Forelimb muscle (tissue), 1 donor: ENCODE measurements at places on chromosomes 2 and 18. TPM values are rescaled to one million over a fixed set of nuclear protein-coding genes. Genes with fewer than 3 reads are reported as not detected.

AGFG1 gene
- polyA plus RNA-seq = 47.8 TPM

HADHB gene
- polyA plus RNA-seq = 108 TPM

SFTPB gene
- 0.08 TPM for polyA plus RNA-seq

PSMA8 gene
- polyA plus RNA-seq = not detected

IL36G gene
- 0.14 TPM for polyA plus RNA-seq

CNTNAP5 gene
- polyA plus RNA-seq = 0.03 TPM

VIL1 gene
- not detected for polyA plus RNA-seq

BOLL gene
- polyA plus RNA-seq = 1.6 TPM

C2orf80 gene
- not detected for polyA plus RNA-seq

- DNase-seq = no peak
These were observed 24.5 kb downstream of the MAL start for GRCh38 chr2:95049961-95050360.

DNA sequence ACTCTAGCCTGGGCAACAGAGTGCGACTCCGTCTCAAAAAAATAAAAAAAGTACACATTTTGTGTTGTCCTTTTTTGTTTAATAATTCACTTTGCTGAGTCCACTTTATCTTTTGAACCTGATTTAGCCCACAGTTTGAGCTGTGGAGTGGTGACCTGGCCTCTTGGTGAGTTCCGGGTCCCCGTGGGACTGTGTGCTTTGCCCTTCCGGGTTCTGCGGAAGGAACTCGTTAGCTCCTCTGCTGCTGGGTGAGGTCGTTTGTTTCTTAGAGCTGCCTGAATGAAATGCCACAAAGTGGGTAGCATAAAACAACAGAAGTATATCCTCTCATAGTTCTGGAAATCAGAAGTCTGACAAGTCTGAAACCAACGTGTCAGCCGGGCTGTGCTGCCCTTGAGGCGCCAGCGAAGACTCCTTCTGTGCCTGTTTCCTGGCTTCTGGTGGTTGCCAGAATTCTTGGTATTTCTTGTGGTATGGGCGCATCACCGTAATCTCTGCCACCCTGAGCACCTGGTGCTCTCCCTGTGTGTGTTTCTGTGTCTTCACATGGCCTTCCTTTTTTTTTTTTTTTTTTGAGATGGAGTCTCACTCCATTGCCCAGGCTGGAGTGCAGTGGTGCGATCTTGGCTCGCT, 3.5 kb downstream of the EFHD1 start:
- no peak for DNase-seq

GRCh38 chr18:4405965-4406364, 49.1 kb downstream of the DLGAP1 start:
- no peak for DNase-seq

DNA sequence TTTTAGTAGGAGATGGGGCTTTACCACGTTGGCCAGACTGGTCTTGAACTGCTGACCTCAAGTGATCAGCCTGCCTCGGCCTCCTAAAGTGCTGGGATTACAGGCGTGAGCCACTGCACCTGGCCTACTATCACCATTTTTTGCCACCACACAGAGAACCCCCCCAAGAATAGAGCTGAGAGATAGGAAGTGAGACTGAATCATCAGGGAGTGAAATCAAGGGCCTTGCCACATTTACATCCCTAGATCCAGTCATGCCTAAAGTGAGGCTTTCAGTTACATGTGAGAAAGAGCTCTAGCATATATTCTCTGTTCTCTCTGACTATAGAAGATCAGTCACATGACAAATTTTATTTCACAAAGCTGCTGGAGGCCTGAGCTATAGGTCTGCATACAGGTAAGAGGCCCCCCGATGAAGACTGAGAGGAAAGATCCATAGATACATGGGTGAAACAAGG, 28.0 kb upstream of the KCMF1 start:
- no peak for DNase-seq

DNA sequence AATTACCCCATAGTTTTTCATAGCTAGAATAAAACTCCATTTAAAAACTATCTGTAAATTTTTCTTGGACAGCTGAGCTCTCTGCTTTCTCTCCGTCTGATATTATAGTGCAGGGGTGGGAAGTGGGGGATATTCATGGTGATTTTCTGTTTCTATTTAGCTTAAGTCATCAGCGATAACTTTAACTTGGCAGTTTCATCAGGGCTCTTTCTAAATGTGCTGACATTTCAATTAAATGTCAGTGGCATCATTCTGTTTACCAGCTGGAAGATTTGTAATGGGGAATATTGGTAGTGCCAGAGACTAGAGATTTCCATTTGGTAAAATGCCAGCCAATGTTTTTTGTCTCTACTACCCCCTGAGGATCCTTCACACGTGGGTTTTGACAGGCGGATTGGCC, 53.5 kb upstream of the CAPN13 start:
- DNase-seq = no peak

DNA sequence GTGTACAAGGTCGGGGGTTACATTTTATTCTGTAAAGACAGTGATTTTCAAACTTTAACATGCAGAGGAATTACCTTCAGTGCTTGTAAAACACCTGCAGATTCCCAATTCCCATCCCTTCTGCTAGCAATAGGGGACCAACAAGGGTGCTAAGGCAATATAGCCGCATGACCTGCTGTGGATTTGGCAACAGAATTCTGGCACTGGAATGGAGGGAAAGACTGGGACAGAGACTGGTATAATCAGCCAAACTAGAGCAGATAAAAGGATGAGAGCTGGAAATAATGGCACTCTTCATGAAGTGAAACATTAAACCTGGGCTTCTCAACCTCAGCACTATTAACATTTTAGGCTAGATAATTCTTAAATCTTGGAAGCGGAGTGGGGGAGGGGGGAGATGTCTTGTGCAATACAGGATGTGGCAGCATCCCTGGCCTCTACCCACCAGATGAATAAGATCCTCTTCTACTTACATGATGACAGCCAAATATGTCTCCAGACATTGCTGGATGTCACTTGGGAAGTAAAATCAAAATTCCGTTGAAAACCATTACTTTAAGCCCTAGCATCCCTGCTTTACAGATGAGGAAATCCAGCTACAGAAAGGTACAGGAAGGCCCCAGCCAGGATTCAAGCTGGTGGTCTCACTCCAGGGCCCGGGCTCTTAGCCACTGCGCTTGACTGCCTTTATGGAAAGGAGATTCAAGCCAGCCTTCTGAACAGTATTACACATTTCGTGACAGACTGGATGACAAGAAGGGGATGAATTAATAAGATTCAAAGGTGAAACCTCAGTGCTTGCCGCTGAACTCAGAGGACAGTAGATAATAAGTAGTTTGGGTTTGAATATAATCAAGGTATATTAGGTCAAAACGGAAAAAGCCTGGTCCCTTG, 1.7 kb downstream of the EVA1A start:
- no peak for DNase-seq

GRCh38 chr18:78603102-78603983, 376.3 kb upstream of the SALL3 start:
- no peak for DNase-seq

DNA sequence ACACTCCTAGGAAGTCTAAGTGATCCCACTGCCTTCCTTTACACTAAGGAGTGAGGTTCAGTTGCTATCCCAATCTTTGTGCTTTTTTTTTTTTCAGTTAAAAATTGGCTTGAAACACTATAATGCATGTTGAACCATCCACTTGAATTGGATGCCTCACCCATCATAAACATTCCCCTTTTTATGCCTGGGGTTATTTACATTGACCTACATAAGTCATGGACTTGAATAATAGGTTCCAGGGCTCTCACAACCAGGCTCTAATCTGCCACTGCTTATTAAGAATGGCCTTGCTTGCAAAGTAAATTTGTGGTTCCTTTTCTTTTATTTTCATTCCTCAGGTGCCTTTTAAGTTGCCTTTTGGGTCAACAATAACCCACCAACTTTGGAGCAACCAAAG, 236.1 kb upstream of the MEIS1 start:
- no peak for DNase-seq
